RKO (cell line): ENCODE measurements at places on chromosomes 2 and 18.

DNA sequence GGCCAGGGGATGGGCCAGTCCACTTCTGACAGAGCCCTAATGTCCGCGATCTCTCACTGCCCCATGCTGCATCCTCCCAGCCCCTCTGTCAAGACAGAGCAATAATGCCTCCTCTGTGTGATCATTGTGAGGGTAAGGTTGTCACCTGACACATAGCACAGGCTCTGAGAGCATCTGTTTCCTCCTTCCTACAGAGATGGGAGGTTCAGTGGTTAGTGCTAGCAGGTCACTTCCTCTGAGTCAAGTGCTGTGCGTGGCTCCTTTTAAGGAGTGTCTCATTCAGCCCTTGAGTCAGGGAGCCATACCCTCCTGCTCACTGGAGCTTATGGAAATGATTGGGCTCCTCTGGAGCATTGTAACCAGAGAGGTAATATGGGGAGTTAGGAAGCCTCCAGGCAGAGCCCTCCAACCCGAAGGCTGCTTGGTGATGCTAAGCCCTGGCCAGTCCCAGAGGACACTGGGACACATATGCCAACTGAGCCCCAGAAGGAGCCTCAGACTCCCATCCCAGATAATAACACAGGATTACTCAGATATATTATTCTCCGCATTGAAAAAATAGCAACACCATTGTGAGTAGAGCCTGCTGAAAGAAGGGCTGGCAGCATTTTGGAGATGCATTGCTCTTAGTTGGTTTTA is 189.0 kb downstream of the GALNT1 start:
- DNase-seq = peak; percentile 71

DNA sequence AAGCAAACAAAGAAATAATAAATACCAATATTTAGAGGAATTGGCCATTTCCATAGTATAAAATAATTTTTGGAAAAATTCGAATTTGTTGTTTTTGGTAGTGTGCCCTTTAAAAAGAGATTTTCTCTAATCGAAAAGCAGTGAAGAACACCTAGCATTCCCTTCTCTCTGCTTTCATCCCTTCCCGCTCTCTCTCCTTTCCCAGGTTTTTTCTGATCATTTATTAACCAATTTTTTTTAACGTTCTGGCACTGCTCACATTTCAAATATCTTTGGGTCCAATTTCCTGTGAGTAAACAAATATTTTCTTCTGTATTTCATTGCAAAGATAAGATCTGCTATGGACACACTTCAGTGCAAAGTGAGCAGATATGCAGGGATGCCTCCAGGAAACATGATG is 101.2 kb downstream of the ZNF407 start:
- DNase-seq = no peak

DNA sequence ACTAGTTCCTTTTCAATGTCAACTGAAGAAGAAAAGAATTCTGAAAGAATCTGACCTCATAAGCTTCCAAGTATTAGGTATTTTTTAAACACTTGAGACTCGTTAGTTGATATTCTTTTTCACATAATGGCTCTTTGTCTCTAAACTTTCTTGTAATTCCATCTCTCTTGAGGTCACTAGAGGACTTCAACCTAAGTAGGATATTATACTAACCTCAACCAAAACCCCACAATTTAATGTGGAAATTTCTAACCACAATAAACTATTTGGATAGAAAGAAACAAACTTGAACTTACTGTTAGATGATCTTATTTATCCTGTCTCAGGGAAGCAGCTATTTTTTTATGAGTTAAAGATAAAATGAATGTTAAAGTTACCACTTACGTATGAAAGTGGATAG is 206.9 kb upstream of the FSIP2 start:
- no peak for DNase-seq

- DNase-seq = no peak
Observed at GRCh38 chr2:56084111-56084901, 99.5 kb upstream of the CCDC85A start.

DNA sequence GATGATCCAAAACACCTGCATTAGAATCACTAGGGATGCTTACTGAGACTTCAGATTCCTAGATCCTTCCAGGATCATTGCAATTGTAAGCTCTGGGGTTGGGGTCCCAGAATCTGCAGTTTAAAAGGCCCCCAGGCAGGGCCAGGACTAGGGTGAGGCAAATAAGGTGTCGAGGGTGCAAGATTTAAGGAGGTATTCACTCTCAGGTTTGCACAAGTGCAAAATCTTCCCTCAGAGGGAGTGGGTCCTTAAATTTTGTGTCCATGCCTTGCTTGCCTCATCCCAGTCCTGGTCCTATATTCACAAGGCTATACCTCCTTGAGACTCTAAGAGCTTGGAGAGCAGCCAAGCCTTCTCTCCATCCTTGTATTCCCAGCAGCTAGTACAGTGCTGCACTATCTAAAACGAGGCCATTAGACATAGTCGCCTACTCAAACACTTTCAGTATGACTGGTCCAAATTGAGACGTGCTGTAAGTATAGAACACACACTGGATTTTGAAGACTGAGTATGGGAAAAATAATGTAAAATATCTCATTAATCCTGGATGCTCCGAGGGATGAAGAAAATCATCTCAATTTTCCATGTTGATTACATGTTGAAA is 31.6 kb upstream of the MREG start:
- no peak for DNase-seq

- DNase-seq = no peak
Observed at GRCh38 chr2:159265171-159265576, 21.3 kb downstream of the WDSUB1 start.
